ENCODE measurements at places on chromosomes 1 and 21. TPM values are rescaled to one million over a fixed set of nuclear protein-coding genes. Genes with fewer than 3 reads are reported as not detected.

DNA sequence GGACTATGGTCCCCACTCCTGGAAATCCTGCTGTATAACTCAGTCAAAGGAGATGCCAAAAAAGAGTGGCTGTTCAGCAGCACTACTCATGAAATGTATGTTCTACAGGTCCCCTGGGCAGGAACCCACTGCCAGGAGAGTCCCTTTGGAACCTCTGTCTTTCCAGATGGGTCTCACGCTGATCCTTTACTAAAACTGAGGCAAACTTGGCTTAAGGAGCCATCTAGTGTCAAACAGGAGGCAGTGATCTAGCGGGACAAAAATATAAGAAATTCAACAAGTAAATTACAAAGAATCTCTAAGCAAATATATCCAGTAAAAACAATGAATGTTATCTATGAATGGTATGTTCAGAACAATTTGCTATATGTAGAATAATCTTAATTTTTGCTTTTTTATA is 80.5 kb upstream of the PRMT6 start:
- no peak for DNase-seq

SLAMF8 gene
- 0.27 TPM for total RNA-seq

IGSF9 gene
- total RNA-seq, result not detected

- DNase-seq, result no peak
These were observed 12.6 kb downstream of the FTCD start for GRCh38 chr21:46142582-46143473.

DNA sequence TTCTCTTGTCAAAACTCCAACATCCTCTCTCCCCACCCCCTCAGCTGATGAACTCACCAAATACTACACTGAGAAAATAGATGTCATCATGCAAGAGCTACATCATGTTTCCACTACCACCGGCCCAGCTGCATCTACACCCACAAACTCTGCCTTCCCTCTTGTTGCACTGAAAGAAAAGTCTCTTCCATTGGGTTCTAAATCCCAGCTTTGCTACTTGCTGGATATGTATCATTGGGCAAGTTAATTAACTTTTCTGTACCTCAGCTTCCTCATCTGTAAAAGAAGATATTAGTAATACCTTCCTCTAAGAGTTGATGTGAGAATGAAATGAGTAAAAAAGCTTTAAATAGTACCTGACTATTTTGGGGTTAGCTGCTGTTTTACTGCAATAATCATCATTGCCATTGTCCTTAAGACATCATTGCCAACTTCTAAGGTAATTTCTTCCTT is 108.6 kb downstream of the OLFML2B start:
- no peak for DNase-seq

DNA sequence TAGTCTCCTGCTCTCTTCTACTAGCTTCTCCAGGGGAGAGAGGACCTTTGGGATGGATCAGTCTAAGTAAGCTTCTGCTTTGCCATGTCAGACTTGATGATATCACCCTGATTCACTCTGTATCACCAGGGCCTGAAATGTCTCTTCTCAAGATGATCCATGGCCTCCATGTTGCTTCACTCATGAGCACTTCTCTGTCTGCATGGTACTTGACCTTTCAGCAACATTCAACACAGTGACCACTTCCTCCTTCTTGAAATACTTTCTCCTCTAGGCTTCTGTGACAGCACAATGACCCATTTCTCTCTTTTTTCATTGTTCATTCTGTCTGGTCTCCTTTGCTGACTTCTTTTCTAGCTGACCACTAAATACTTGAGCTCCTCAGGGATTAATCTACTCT is 35.3 kb upstream of the NGF start:
- DNase-seq, result no peak

DNA sequence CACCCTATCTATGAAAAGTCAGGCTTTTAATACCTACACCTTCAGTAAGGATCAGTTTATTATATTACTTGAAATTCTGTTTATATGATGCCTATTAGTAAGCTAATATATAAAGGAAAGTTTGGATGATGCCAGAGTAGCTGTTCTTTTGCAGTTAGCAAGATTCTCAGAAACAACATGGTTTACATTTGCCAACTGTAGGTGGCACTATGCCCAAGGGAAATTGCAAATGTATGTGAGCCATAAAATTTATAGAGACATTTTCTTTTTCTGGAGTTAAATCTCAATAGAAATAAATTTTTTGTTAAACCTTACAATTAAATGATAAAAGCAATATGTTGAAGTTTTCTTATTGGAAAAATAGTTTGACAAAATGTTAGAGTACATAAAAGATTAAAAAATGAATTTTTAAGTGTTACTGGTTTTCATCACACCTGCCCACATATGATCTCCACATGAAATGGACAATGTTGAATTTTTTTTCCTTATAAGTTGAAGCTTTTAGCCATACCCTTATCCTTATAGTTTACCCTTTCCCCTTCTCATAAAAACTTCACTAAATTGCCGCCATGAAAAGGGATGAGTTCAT is 32.1 kb upstream of the EPHX4 start:
- DNase-seq, result no peak

DNA sequence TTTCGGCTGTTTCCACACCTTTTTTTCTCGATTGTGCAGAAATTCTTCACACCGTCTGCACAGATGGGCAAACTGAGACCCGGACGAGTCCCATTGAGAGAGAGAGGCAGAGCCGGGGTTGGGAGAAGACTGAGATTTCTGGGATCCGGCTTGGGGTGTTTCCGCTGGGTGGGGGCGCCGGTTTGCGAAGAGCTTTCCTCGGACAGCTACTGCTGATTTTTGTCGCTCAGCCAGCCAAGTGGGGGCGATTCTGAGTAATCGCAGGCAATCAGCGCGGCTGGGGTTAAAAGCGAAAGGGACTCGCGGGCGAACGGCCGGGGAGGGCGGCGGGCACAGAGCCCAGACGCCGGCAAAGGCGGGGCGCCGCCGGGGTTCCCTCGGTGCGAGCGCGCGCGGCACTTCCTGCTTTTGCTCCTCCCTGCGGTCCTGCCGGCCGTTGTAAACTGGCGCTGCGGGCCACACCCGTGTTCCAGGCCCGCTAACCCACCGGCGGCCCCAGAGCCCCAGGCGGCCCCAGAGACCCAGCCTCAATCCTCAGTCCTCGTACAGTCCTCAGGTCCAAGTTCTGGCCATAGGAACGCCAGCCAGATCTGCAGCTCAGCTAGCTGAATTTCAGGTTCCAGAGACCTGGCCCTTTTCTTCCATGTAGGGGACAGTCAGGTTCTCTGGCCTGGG is 32.4 kb upstream of the JUN start:
- peak; percentile 85 for DNase-seq

GRCh38 chr1:211334986-211335385 is 8.4 kb downstream of the TRAF5 start:
- no peak for DNase-seq

Data from activated B cell treated with CpG ODN at 0.5 μM for 24 hours (primary cell).